ENCODE measurements at places on chromosomes 7 and 10.

DNA sequence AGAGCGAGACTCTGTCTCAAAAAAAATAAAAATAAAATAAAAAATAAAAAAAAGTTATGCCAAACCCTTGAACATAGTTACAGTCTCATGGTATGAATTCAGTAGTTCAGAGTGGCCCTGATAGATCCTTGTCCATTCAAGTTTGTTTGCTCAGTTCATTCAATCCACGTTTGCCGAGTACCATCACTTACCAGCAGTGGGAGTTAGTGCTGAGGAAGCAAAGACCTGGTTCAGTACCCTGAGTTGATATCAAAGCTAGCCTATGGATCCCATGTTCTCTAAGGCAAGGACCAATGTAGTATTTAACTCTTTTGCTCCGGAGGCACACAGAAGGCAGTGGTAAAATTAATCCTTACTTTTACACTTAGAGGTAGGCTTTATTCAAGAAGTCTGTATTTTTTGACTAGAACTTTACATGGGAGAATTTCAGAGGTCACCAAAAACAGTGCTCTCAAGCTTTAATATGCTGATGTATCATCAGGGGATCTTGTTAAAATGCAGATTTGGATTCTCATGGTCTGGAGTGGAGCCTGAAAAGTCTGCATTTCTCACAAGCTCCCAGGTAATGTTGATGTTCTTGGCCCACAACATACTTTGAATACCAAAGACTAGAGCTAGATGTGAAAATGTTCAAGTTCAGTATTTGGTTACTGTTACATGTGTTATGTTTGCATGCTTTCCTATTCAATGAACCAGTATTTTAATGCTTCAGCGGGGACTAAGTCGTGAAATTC lies 38.1 kb upstream of the HBP1 start:
- no peak for DNase-seq

- DNase-seq, result peak; percentile 24
Measured at GRCh38 chr10:58477122-58477521, 35.5 kb upstream of the BICC1 start.

- no peak for DNase-seq
Measured at GRCh38 chr10:18377898-18378297, 237.7 kb downstream of the CACNB2 start.

DNA sequence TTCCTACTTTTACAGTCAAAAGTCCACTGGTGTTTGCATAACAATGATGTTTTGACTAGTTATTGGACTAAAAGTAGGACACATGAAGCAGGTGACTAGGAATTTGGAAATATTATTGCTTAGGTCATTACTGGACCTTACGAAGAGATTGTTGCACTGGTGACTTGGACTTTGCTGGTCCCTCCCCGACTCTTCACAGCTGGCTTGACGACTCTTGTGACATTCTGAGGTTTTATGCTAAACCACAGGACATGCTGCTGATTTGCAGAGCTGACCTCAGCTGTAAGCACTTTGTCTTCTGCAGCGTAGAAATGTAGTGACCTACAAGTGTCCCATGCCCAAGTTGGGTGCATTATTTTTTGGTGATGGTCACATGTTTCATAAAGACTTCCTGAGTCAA lies 21.9 kb downstream of the PCBD1 start:
- DNase-seq, result no peak

DNA sequence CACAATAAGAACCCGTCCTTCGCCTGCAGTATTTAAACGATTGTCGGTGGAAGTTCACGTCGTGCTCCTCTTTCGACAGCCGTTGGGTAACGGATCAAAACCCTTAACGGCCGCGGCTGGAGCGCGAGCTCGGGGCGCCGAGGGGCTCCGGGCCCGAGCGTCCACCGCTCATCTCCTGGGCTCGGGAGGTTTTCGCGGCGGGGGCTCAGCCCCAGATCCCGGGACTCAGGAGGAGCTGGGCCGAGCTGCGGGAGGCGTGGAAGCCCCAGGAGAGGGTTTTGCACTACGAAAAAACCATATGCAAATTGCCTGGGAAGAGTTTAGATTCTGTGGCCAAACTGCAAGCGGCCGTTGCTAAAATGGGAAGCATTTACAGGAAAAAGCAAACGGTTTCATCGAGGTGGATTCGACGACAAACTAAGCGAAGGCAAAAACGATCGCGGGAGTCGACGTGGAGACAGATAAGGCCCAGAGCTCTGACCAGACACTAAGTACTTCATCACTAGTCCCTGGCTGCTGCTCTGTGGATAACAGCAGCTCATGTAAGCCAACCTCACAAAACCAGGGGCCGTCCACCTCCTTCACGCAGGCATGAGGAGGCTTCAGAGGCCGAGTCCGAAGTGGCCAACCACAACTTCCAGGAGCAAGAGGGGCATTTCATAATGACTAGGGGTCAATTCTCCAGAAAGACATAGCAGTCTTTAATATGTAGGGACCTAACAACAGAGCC lies 129.7 kb downstream of the MARCHF5 start:
- DNase-seq, result no peak

DNA sequence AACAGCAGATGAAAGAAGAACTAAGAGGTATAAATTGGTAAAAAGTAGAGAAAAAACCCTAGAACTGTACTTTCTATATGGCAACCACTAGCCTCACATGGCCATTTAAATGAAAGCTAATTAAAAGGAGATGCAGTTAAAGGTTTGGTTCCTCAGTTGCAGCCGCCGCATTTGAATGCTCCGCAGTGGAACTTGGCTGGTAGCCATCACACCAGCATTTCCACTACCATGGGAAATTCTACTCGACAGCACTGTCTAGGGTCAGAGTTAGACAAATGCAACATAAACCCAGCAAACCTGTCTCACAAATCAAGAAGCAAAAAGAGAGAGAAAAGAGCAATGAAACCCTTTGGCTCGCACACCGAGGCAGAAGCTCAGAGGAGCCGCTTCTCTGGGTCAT lies 29.7 kb downstream of the VIPR2 start:
- no peak for DNase-seq

- peak; percentile 42 for DNase-seq
Measured at GRCh38 chr7:42945821-42946626, 13.8 kb downstream of the MRPL32 start.

DNA sequence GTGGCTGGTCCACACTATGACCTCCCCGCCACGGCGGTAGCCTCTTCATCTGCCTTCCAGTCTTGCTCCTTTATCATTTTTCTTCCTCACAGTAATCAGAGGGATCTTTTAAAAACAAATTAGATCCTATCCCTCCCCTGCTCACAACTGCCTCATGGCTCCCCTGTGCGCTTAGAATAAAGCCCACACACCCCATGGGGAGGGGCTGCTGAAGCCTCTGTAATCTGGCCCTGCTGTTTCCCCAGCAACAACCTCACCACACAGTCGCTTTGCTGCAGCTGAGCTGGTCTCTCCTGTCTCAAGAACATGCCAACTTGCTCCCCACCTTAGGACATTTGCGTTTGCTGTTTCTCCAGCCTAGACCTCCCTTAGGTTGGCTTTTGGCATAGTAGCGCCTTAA lies 41.0 kb downstream of the SP8 start:
- DNase-seq, result no peak

- peak; percentile 88 for DNase-seq
Measured at GRCh38 chr10:110074758-110075671, 67.2 kb downstream of the ADD3 start.

- DNase-seq, result no peak
Measured at GRCh38 chr7:46153951-46154787, 233.1 kb upstream of the IGFBP3 start.

DNA sequence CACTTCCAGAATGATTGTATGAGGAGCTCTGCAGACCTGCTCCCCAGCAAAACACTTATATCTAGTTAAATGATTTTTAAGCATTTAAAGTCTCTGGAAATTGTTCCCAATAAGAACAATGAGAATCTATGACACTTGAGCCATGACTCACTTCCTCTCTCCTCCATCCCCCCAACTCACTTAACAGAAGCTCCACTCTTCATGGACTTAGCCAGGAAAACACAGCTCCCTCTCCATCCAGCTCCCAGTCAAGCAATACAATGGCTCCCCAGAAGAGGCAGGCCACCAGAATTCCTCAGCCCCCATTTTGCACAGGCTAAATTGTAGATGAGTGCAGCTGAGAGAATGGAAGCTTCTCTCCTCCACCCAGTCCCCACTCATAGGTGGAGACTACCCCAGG lies 27.0 kb downstream of the AOC1 start:
- no peak for DNase-seq

GRCh38 chr7:44103923-44104859 lies at the start of gene AEBP1:
TSS of gene AEBP1 (plus strand) at chr7:44104345. CDS start at chr7:44104666, 321 bp downstream.
- DNase-seq, result peak; percentile 65

- peak; percentile 88 for DNase-seq
Measured at GRCh38 chr10:5623081-5623748, 43.2 kb downstream of the ASB13 start.

- DNase-seq, result no peak
Measured at GRCh38 chr10:88116971-88117626, 253.7 kb downstream of the PTEN start.

- DNase-seq, result no peak
Measured at GRCh38 chr7:42982604-42983115, 50.5 kb downstream of the MRPL32 start.

- DNase-seq, result no peak
Measured at GRCh38 chr10:104076743-104077160, 8.9 kb downstream of the COL17A1 start.

DNA sequence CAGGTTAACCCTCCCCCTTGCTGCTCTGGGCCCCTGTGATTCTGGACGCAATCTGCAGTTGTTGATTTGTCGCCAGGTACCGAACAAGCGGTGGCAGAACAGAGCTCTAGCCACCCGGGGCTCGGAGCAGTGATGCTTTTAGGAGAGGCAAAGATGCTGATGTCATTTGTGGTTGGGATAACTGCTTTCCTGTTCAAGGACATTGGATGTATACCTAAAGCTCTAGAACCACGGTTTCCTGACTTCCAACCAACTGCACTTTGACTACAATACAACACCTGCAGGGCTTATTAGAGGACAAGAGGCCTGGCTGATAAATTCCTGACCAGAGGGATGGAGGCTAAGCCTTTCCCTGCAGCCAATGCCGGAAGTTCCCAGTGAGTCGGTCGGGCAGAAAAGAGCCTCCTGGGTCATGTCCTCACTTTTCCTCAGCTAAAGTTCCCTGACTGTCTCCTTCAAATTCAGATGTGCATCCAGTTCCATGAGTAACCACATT lies 6.5 kb upstream of the RBM20 start:
- no peak for DNase-seq

DNA sequence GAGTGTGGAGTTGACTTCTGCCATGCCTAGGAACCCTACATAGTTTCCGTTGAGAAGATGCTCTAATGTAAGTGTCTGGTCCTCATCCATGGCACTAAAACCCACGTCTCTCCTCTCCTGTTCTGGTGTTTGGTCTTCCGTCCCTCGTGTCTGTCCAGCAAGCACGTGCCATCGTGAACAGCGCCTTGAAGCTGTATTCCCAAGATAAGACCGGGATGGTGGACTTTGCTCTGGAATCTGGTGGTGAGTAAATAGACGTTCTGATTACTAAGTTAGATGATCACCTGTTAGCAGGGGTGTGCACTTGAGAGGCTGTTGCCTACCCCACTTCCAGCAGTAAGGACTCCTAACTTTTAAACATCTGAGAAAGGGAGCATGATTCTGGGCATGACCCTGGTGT lies 15.1 kb upstream of the GET4 start:
- no peak for DNase-seq

DNA sequence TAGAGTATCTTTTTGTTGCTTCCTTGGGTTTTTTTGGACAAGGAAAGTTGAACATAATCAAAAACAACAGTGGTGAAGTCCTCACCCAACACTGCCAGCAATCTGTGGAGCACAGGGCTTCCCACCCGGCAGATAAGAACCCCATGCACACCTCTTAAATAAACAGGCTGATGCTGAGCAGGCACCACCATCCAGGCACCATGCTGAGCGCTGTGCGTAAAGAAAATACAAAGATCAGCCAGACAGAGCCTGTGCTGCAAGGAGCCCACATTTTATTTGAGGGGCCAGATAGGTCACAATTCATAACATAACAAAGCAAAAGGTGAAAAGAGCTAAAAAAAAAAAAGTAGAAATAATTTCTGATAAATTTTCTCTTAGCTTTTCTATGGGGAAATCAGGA lies 231.2 kb downstream of the PTPRN2 start:
- DNase-seq, result no peak

GRCh38 chr10:126568809-126569385 lies 101.6 kb downstream of the C10orf90 start:
- DNase-seq, result no peak

- DNase-seq, result no peak
Measured at GRCh38 chr10:3907514-3907913, 122.5 kb upstream of the KLF6 start.

GRCh38 chr10:132892004-132892403 lies 50.4 kb downstream of the CFAP46 start:
- peak; percentile 95 for DNase-seq

DNA sequence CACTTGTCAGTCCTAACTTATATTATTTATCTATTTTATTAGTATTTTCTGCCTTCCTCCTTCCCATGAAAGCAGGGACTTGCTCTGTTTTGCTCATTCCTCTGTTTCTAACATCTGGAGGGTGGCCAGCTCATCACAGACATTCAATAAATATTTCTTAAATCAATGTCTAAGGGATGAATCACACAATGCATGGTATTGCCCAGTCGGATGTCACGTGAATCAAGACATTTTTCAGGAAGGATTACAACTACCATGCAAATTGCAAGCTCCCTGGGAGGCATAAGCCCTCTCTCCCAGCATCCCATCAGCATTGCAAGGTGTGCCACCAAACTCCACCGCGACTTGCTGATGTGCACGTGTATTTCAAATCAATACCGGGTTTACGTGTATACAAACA lies 146.6 kb upstream of the RNF32 start:
- no peak for DNase-seq

DNA sequence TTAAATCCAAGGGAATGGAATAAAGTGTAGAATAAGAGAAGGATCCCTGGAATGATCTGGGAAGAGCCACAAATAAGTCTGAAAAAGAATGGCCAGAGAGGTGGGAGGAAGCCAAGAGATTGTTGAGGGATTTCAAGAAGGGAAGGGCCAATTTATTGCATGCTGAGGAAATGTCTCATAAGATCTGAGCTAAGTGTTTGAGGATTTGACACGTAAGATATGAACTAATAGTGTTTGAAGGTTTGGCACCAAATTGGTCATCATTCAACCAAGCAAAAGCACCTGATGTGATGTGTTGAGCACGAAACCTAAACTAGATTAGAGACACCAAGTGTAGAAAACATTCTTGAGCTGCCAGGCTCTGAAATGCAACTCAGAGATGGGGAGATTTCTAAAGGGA lies 97.9 kb downstream of the TSPAN12 start:
- no peak for DNase-seq

GRCh38 chr7:83652481-83652880 lies 3.5 kb upstream of the SEMA3E start:
- no peak for DNase-seq

- no peak for DNase-seq
Measured at GRCh38 chr10:89792187-89792586, 90.8 kb downstream of the KIF20B start.

- no peak for DNase-seq
Measured at GRCh38 chr7:135878284-135878683, 98.9 kb downstream of the MTPN start.

GRCh38 chr10:23370106-23370505 lies 25.5 kb upstream of the C10orf67 start:
- DNase-seq, result peak; percentile 59

GRCh38 chr7:82472966-82473365 lies 29.4 kb upstream of the CACNA2D1 start:
- DNase-seq, result no peak

- no peak for DNase-seq
Measured at GRCh38 chr7:21407796-21408480, 19.9 kb upstream of the SP4 start.
